ENCODE measurements at places on chromosomes 3 and 15. TPM values are rescaled to one million over a fixed set of nuclear protein-coding genes. Genes with fewer than 3 reads are reported as not detected.

- DNase-seq, result no peak
These were observed 6.7 kb upstream of the NCEH1 start for GRCh38 chr3:172717493-172718088.

DNA sequence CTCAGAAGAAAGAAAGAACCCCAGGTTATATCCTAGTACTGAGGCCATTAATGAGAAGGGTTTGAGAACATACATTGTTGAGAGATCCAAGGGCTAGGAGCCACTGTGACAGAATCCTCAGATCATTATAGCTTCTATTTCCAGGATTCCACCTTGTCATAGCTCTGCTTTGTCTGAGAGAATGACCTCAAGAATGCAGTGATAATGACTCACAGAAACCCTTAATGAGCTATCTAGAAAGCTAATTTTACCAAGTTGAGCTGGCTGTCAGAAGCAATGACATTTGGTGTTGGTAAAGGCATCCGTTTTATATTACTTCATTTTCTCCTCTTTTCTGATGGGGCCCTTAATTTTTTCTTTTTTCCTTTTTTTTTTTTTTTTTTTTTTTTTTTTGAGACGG, 10.9 kb downstream of the TRIP4 start:
- DNase-seq, result no peak

DNA sequence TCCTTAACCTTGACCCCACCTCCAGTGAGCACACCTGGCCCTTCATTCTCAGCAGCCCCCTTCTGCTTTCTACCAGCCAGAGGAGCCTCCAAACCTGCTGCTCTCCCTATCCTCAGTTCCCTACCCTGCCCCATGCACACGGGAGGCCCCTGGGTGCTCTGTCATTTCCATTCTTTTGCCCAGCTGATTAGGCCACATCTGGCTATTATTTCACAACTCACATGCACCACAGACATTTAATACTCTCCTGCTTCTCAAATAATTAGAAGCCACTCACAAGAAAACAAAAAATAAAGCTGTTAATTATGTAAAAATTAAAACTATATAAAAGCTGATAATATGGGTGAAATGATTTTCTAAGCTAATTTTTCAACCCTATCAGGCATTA, 50.7 kb downstream of the MYLK start:
- no peak for DNase-seq

MAGI1 gene
- 8.2 TPM for polyA plus RNA-seq

GRCh38 chr15:82944821-82945220, 7.7 kb downstream of the HOMER2 start:
- no peak for DNase-seq

DNA sequence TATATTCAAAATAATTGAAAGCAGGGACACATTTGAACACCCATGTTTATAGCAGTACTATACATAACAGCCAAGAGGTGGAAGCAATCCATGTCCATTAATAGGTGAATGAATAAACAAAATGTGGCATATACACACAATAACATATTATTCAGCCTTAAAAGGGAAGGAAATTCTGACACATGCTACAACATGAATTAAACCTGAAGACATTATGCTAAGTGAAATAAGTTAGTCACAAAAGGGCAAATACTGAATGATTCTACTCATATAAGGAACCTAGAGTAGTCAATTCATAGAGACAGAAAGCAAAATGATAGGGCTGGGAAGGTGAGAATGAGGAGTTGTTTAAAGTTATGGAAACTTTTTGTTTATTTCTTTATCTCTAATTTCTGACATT, 40.9 kb downstream of the SNTN start:
- no peak for DNase-seq

- DNase-seq, result no peak
These were observed 3.2 kb upstream of the SIN3A start for GRCh38 chr15:75454471-75455378.

- no peak for DNase-seq
These were observed 29.6 kb downstream of the DUT start for GRCh38 chr15:48360841-48361240.

DNA sequence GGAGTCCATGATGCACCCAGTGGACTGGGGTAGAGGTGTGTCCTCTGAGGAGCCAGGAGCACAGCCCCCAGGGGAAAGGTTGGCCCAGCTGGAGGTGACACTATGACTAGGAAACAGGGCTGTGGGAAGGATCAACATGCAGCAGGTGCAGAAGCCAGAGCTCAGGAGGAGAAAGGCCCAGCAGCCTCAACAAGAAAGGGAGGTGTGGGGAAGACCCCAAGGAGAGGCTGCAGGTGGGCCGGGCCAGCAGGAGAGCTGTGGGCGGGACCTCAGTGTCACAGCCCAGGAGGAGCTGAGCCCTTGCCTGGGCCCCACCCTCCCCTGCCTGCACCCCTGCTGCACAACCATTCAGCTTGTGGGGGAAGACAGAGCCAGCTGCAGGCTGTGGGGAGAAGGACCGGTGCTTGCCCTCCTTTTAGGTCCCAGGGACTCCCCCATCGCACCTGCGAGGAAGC, 18.4 kb upstream of the KLF13 start:
- DNase-seq, result no peak

- DNase-seq, result peak; percentile 4
These were observed 65.6 kb upstream of the IQSEC1 start for GRCh38 chr3:13138833-13139145.

MYL3 gene
- polyA plus RNA-seq, result 81.9 TPM

DNA sequence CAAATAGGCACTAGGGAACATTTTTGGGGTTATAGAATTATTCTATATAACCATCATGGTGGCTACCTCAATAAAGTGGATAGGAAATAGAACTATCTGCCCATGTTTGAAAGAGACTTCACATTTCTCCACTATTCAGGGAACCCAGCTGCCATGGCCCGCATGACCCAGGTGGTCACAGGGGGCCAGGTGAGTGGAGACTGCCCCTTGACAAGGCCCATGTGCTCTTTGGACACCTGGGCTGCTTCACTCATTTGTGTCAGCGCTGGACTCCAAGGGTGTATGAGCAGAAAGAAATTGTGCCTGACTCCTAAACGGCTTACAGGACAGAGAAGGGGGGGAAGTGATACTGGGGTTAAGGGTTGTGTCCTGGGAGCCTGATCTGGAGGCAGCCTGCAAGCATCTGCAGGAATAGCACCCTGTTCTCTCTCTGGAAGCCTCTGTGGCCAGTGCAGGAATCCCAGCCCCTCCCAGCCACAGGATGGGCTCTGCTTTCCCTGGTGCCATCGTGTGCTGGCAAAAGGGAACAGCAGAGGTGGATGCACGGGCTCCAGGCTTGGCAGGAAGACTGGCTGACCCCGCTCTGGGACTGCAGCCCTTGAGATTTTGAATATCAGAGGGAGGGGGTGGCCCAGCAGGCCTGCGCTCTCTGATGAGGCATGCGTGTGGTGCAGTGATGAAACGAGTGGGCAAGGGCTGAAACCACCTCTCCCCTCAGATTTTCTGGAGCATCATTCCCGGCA, 9.1 kb upstream of the C3orf22 start:
- DNase-seq, result no peak

CD200R1 gene
- polyA plus RNA-seq, result 0.13 TPM

GRCh38 chr15:56980473-56980872, 62.0 kb downstream of the TCF12 start:
- DNase-seq, result no peak

- no peak for DNase-seq
These were observed 33.5 kb upstream of the MKRN3 start for GRCh38 chr15:23532024-23532423.

- DNase-seq, result peak; percentile 91
These were observed at the start of gene ZNF660 for GRCh38 chr3:44584646-44585501. Gene ZNF660, plus strand, starts transcription at chr3:44584964. Its CDS starts 9,230 bp downstream, at chr3:44594194.

- no peak for DNase-seq
These were observed 6.8 kb upstream of the ADPGK start for GRCh38 chr15:72790302-72790910.

GRCh38 chr15:45857291-45857690, 222.5 kb downstream of the SQOR start:
- DNase-seq, result no peak

- DNase-seq, result no peak
These were observed 251.1 kb downstream of the CHL1 start for GRCh38 chr3:447671-448070.

DNA sequence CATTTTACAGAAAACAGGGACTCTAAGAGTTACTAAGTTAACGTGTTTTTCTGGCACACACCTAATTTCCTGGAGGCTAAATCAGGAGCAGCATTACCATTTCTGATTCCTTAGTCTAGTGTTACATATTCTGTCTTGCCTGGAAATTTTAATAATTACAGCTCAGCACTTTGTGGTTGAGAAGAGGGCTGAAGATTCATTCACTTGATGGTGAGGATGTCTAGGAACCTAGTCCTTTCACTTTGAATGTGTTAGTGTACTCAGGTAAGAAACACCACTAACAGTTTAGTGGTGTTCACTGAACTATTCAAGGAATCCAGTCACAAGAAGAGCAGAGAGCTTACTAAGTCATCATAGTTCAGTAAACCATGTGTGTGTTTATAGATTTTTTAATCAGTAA, 102.8 kb downstream of the STT3B start:
- no peak for DNase-seq

GRCh38 chr3:59483191-59483590, 433.4 kb upstream of the CFAP20DC start:
- no peak for DNase-seq

DNA sequence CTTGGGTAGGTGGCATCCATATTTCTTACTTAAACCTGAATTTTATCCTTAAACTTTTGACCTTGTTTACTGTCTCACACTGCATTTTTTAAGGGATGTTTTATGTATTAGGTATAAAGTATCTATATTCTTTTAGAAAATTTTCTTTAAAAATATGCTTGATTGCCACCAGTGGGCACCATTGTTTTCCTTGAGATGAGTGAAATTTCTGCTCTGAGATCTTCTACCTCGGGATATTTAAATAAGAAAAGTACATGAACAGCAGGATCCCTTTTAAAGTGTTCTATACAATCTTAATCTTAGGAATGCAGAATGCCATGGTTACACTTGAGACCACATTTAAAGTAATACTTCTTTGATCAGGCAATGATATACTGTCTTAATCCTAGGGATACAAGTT, 108.7 kb downstream of the SLMAP start:
- no peak for DNase-seq

DNA sequence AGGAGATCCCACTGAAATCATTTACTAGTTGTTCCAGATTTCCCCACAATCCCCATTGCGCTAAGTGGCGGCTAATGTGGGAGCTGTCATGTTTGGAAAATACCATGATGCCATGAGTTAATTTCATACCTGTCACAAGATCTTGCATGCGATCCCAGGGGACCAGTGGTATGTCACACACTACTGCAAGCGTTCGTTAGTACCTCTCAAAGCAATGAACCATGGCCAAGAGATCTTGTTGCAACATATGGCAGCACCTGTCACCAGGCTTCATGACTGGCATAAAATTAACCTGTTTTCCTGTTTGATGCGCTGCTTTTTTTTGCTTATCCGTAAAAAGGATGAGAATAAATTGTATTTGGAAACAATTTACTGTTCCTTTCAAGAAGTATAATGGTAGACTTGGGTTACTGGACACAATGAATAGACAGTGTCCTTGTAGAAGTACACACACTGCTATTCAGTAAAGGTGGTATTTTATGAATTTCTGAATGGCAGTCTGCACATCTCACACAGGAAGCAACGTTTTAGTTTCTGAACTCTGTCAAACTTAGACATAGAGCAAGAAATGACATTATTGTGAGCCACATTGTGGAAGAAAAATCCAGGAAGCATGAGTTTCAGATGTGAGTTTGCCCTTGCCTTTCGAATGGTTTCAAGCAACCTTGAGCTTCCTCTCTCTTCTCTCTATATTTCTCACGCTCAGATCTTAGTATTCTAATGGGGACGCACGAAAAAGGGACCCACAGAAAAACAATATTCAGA, 81.9 kb downstream of the CHL1 start:
- peak; percentile 13 for DNase-seq

- DNase-seq, result no peak
These were observed 127.0 kb upstream of the CD96 start for GRCh38 chr3:111415018-111415417.

TRPM1 gene
- polyA plus RNA-seq, result 1.3 TPM

IGF1R gene
- 6.5 TPM for polyA plus RNA-seq

GPR149 gene
- polyA plus RNA-seq, result not detected

GXYLT2 gene
- 0.39 TPM for polyA plus RNA-seq

Data from kidney (tissue), 22 donors.